Activated T-helper 2 cell treated with anti-CD3 and anti-CD28 coated beads, Interferon-gamma antibody, Interleukin-2, Interleukin-4, amounts not matched to agents 10 μg/mL and 5 μg/mL and 100 μg/mL, durations not matched to agents 14 hours and 24 hours and 36 hours (primary cell): ENCODE measurements at places on chromosomes 7 and 10.

DNA sequence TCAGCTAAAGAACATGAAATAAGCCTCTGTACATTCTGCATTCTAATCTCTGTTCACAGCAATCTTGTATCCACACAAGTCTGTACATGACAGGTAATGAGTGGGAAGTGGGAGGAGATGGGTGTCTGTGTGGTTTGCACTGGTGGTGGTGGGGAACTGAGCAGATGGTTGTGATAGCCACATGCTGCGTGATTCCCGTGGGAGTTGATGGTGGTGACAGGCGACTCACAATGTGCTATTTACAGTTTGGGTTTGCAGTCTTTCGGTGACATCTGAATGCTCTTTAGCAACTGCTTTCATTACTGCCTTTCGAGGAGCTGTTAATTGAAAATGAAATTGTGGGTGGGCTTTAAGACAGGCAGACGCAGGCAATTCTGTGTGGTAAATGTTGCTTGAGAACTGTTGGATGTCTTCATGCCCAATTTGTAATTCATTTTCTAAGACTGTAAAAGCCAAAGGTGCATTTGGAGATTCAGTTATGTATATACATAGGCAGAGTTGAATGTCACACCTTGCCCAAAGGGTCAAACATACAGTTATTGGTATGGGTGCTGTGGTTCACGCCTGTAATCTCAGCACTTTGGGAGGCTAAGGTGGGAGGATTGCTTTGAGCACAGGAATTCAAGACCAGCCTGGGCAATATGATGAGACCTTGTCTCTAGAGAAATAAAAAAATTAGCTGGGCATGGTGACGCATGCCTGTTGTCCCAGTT, 308.2 kb downstream of the AUTS2 start:
- DNase-seq: no peak

DNA sequence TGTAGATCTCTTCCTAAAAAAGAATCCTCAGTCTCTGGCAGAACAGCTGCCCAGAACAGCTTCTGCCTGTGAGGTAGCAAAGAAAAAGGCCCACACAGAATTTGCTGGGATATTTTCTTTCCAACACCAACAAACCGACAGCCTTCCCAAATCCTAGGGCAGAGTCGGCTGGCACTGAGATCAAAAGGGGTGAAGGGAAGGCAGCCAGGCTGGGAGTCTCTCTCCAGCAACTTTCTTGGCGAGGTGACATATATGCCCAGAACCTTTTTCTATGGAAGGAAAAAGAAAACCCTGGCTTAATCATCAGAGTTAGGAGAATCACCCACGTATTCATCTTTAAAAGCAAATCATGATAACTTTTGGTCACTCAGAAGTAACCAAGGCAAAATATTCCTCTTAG, 279.6 kb downstream of the DNAJB6 start:
- DNase-seq: no peak

GRCh38 chr7:47074702-47075153, 507.2 kb downstream of the TNS3 start:
- no peak for DNase-seq

DNA sequence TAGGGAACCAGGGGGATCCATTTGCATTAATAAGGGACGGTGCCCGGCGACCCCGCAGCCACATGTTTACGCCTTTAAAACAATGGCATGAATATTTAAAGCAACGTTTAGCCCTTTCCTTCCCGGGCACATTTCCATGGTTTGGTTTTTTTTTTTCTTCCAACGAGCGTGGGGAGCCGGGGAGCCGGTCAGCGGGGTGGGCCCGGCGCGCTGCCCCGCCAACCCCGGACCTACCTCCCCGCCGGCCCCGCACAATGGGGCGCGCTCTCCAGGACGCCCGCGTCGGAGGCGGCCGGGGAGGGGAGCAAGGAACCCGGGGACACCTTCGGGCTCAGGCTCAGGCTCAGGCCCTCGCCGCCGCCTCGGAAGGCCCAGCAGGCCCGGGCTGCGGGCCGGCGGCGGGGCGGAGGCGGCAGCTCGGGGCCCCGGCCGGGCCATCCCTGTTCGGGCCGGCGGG, 1.0 kb downstream of the SEPHS1 start:
- no peak for DNase-seq

- no peak for DNase-seq
Measured at GRCh38 chr7:140557809-140558518, 78.7 kb upstream of the MKRN1 start.

DNA sequence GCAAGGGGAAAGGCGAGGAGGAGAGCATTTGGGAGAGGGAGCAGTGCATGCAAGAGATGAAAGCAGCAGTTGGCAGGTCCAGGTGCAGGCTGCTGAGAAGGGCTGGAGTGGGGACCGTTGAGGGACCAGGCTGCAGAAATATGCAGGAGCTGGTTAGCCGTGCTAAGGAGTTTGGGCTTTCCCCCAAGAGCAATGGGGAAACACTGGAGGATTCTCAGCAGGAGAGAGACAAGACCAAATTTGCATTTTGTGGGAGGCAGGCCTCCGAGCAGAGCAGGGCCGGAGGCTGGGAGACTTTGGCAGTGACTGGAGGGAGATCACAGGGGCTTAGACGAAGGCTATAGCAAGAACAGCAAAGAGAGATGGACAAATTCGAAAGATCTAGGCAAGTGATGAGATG, 11.8 kb downstream of the BTBD16 start:
- no peak for DNase-seq

DNA sequence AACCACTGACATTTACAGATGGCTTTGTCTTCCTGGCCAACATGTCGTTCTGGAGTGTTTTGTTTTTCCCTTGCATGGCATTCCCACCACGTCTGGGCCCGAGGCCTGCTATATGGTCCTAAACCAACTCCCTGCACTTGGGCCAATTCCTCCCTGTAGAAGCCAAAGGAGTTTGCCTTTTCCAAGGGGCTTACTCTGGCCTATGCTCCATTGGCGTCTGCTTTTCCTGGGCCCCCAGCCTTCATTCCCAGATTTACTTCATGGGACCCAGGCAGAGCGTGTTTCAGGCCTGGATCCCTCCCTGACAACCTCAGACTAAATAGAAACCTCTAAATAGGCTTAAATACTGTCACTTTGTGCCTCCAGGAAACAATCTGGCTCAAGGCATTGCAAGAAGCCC, 60.7 kb downstream of the MINDY4 start:
- no peak for DNase-seq

DNA sequence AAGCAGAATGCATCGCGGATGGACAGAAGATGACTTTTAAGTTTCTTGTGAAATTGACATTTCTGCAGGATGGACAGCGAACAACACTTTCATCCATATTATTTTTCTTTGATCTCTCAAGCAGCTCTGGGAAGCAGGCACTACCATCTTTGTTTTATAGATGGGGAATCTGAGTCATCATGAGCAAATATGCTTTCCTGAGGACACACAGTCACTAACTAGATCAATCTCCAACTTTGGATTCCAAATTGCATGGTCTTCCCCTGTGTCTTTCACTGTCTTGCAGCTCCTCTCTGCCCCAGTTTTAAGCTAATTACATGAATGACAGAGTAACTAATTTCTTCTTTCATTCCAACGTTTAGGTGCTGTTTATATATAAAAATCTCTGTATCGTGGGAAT, 201.5 kb downstream of the ADAM12 start:
- DNase-seq: no peak

DNA sequence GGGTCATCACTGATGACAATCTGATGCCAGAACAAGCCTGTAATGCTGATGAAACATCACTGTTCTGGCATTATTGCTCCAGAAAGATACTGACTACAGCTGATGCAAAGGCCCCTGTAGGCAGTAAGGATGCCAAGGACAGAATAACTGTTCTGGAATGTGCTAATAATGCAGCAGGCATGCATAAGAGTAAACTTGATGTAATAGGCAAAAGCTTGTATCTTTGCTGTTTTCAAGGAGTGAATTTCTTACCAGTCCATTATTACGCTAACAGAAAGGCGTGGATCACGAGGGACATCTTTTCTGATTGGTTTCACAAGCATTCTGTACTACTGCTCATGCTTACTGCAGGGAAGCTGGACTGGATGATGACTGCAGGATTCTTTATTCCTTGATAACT, 18.7 kb downstream of the LCOR start:
- DNase-seq: no peak

GRCh38 chr10:125041856-125042506, 100.1 kb downstream of the ZRANB1 start:
- no peak for DNase-seq

DNA sequence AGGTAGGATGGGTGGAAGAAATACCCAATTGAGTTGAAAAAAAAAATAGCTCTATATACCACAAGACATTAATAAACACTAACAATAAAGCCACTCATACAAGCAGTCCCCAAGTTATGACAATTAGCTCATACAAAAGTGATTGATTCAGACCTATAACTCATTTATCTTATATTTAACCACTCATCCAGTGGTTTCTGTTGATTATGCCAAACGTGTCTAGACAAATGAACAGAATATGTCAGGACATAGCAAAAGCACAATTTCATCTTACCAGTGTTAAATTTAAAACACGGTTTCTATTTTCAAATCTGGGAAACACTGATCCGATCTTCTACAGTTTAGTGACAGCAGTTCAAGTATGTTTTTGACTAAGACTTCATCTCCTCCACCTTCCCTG, 17.0 kb downstream of the ABI1 start:
- no peak for DNase-seq

DNA sequence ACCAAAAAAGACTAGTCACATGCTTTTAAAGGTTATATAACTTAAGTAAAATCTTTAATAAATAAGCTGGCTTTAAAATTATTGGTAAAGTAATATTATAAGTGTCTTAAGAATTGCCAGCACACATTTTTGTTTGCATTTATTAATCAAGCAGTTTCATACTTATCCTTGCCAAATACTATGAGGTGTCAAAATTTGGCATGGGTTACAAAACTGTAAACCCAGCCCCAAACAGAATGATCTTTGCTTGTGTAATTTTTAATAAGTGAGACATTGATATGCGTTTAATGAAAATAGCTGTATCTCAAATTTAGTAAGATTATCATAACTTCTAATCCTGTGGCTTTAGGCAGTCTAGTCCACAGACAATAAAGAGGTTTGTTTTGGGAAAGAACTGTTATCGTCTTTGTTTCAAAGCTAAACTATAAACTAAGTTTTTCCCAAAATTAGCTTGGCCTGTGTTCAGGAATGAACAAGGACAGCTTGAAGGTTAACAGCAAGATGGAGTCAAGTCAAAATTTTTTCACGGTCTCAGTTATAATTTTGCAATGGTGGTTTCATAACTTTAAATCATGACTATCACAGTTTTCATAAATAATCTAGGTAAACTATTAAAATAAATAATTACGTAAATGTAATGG, 72.8 kb downstream of the ST8SIA6 start:
- DNase-seq: no peak

DNA sequence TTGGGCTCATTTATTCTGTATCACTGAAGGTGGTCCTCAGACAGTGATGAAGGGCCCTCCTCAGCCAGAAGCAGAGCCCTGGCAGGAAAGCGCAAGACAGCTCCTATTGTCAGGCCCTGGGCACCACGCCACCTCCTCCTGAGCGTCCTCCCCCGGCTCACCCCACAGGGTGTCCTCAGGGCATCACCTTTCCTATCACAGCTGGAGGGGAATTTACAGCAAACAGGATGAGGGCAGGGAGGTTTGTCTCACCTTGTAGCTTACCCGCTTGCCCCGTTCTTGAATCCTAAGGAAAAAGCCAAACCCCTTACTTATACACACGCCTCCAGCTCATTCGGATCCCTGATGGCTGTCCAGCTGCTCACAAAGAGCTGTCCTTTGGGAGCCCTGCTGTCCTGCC, 50.2 kb upstream of the LANCL2 start:
- DNase-seq: no peak

DNA sequence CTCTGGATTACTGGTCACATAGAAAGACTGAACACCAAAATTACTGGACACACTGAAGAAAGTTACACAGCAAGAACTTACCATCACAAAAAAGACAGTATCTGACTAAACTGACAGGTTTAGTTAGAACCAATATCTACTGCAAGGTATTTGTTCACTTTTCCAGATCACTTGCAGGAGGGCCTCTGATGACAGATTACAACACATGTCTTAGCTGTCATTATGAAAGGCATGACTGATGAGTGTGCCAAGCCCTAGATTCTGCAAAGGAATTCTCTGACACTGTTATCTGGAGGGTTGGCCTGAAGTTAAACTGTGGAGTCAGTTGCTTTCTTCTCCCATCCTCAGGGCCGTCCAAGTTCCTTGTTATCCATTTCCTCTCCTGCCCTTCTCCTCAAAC, 242.7 kb downstream of the KIF20B start:
- DNase-seq: no peak

DNA sequence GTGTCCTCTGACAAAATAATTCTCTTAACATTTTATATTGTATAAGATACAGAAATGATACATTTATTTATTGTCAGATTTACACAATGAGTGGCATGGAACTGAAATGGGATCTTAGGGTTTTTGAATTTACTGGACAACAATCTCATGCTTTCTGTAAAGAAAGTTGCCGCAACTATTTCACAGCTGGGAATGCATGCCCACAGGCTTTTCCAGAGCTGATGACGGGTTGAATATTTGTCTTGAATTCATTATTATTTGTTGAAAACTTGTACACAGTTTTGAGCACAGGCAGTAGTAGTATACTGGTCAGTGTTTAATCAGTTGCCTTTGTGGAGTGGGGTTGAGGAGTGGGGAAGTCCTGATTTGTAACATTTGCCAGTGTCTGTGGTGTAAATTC, 20.5 kb upstream of the MRC1 start:
- DNase-seq: no peak

- DNase-seq: no peak
Measured at GRCh38 chr7:100189061-100189460, 11.3 kb downstream of the STAG3 start.

DNA sequence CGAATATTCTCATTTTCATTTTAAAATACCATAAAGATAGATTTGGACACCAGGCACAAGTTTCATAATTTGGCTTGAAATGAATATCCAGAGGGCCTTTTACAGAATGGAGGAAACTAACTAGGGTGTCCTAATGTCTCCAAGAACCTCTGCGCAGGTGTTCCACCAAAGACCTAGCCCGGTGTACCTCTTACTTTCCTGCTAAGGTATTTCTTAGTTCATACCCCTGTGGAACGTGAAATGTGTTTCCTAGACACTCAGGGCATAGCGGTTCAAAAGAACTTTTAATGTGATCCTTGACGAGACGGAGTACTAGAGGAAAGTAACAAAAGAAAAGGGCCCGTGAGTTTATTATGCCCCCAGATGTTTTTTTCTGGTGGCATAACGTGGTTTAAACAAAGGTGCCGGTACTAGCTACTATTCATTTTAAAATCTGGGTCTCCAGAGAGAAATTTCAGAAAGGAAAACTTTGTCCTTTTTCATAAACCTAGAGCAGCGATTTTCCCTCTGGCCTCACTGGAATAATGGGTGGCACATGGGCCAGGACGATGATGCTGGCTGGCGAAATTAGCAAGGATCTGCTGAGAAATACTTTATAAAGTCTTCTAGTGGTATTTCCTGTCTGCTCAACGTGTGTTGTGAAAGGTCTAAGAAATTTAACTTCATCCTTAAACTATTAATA, 1.4 kb downstream of the APBB1IP start:
- DNase-seq: no peak

- DNase-seq: no peak
Measured at GRCh38 chr7:116753130-116753529, 81.1 kb downstream of the MET start.

GRCh38 chr10:7310076-7310475, 100.8 kb downstream of the SFMBT2 start:
- DNase-seq: no peak

DNA sequence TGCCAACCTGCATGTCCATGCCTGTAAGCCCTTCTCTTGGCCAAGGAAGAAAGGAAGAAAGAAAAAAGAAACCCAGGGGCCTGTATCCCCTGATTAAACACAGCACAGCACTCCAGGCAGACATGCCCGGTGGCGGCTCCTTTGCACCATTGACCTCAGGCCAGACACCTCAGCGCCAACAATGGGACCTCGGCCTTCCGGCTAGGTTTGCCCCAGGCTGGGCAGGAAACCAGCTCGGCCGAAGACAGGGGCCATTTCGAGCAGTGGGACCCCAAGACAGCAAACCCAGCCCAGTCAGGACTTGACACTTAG, 2.8 kb downstream of the HOXA10 start:
- no peak for DNase-seq
